ENCODE measurements at places on chromosomes 16 and 17.

DNA sequence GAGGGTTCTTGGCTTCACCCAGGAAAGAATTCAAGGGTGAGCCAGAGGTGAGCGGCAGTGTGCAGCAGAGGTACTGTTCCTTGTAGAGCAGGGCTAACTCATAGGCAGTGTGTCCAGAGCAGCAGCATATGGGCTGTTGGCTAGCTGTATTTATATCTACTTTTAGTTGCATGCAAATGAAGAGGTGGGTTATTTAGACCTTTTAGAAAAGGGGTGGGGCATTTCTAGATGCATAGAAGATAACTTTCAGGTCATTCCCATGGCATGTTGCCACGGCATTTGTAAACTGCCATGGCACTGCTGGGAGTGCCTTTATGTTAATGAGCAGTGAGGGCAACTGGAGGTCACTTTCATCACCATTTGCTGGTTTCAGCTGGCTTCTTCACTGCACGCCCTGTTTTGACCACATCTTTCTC lies 141.0 kb downstream of the STX8 start:
- DNase-seq = no peak

GRCh38 chr16:75089486-75090202 lies 26.9 kb downstream of the LDHD start:
- DNase-seq = no peak

DNA sequence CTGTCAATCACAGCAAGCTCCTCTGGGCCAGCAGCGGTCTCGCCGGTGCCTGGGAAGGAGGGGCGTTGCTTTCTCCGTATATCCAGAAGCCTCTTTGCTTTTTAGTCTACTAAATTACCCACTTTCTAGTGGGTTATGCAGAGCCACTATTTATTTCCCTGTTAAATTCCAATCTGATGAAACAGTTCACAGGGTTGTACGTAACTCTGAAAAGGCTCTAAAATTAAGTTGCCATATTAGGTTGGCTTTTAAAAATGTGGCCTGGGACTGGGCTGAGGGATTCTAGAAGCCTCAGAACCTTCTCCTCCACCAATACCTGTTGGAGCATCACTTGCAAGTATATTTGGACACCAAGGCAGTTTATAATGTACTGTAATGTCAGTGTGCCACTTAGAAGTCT lies 27.2 kb downstream of the MARCHF10 start:
- no peak for DNase-seq

- no peak for DNase-seq
Measured at GRCh38 chr16:89033304-89033703, 56.3 kb upstream of the CBFA2T3 start.

- no peak for DNase-seq
Measured at GRCh38 chr16:10828851-10829366, 10.3 kb upstream of the TVP23A start.

DNA sequence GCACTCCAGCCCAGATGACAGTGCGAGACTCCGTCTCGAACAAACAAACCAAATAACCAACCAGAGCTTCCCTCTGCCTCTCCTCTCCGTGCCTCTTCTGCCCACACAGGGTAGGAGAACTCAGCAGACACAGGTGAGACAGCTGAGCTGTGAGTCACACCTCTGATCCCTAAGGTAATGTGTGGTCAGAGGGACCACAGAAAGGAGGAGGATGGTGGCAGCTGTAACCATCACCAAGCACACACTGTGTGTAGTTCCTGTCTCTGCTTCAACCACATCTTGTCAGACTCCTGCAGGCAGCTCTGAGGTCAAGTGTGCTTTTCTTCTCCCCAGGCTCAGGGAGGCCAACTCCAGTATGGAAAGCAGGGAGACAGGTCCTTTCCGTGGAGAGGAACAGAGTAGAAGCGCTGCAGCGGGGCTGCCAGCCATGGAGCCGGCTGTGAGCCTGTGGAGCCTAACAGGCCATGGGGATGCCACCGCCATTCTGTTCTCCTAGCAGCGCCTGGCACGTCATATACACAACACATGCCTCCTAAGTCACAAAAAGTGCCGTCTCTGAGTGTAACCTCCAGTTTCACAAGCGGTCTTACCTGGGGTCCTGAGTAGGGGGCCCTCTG lies 7.1 kb downstream of the NUDT16L1 start:
- DNase-seq = no peak

DNA sequence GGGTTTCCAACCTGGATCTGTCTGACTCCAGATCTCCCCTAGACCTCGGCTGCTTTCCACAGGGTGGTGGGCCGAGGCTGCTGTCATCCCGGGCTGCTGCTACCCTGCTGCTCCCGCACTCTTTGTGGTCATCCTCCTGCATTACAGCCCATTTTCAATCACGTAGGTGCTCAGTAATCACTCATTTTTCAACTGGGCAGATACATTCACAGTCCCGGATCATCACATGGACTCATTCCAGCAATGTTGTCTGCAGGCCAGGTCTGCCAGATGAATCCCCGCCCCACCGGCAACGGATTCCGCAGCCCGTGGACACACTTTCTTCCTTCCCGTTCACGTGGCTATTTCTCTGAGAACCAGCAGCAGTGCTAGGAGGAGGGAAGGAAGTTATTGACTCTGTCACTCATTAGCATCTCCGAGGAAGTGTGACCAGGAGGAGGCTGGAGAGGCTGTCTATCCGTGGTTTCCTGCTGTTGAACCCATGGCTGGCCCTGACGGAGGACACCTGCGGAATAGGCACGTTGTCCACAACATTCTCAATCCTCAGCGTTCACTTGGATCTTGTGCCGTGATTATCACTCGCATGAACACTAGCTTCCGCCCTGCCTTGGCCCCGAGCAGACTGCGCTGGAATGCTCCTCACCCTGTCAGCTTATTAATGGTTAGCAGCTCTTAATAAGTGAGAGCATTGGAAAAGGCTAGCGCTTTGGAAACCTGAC lies 14.7 kb upstream of the ZCCHC14 start:
- DNase-seq = no peak

- DNase-seq = no peak
Measured at GRCh38 chr16:87618216-87618615, 15.9 kb downstream of the JPH3 start.

DNA sequence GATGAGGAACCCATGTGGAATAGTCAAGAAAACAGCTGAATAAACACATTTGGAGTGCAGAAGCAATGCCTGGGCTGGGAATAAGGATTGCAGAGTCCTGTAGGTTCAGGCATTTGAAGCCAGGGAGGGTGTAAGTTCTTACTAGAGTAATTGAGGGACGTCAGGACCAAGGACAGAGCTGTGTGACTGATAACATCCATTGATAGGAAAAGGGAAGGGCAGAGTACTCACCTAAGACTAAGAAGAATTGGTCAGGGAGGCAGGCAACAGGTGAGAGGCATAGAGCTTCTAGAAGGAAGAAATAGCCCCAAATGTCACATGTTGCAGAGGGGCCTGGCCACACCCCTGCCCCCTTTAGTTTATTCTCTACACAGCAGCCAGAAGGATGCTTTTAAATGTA lies 79.8 kb upstream of the TMEM132E start:
- no peak for DNase-seq

GRCh38 chr16:14358697-14359305 lies 271.3 kb downstream of the PARN start:
- DNase-seq = no peak

DNA sequence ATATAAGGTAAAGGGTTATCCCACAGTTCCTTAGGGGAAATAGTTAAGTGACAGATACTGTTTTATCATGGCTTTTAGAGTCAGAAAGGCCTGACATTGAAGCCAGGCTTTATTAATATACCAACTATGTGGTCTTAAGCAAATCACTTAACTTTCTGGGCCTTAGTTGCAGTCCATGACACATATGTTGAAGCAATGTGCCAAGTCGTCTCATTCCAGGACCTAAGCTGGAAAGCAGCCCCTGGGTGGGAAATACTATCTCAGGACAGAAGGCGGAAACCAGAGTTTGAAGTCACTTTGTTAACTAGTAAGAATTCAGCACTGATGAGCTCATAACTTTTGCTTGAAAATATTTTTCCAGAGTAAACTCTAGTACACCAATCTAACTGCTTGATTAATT lies 80.0 kb downstream of the USP32 start:
- no peak for DNase-seq

DNA sequence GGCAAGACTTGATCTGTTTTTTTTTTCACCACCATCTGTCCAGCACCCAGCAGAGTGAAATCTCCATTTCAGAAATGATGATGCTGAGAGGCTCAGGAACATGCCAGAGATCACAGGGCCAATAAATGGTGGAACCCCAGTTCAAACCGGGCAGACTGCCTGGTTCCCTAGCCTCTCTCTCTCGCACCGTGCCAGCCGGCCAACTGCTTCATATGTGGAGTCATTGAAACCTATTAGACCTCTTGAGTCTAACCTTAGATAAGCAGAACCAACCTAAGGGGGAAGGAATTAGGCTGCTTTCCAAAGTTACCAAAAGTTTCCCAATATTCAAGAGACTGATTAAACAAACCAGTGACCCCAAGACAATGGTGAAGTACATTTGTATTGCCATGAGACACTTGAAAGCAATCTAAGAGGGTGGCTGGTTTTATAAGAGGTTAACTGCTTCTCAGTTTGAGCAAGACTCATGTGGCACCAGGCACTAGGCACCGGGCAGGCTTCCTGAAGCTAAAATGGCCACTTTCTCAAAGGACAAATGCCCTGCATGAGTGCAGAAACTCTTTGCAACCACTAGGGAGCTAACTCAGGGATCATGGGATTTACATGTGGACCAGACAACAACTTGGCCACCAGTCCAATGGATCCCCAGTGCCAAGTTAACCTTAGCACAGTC lies 18.4 kb downstream of the TOX3 start:
- no peak for DNase-seq

GRCh38 chr17:4722678-4723240 lies 8.5 kb upstream of the MED11 start:
- DNase-seq = no peak

DNA sequence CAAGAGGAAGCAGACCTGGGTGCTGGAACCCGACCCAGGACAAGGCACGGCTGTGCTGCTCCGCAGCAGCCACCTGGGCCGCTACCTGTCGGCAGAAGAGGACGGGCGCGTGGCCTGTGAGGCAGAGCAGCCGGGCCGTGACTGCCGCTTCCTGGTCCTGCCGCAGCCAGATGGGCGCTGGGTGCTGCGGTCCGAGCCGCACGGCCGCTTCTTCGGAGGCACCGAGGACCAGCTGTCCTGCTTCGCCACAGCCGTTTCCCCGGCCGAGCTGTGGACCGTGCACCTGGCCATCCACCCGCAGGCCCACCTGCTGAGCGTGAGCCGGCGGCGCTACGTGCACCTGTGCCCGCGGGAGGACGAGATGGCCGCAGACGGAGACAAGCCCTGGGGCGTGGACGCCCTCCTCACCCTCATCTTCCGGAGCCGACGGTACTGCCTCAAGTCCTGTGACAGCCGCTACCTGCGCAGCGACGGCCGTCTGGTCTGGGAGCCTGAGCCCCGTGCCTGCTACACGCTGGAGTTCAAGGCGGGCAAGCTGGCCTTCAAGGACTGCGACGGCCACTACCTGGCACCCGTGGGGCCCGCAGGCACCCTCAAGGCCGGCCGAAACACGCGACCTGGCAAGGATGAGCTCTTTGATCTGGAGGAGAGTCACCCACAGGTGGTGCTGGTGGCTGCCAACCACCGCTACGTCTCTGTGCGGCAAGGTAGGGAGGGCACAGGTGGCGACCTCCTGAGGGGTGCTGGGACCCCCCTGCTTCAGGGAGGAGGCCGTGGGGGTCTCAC lies 667 bp downstream of the FSCN2 start:
- no peak for DNase-seq

DNA sequence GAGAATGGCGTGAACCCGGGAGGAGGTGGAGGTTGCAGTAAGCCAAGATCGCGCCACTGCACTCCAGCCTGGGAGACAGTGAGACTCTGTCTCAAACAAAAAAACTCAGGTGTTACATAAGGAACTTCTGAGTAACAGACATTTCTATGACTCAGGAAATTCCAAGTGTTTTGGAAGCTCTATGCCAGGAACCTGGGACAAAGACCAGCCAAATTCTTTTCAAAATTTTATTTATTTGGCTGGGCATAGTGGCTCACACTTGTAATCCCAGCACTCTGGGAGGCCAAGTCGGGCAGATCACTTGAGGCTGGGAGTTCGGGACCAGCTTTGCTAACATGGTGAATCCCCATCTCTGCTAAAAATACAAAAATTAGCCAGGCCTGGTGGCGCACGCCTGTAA lies 5.2 kb upstream of the SH2B1 start:
- no peak for DNase-seq

GRCh38 chr16:48538746-48539484 lies 71.1 kb downstream of the N4BP1 start:
- no peak for DNase-seq

- DNase-seq = no peak
Measured at GRCh38 chr16:4911970-4912386, 25.0 kb downstream of the PPL start.

DNA sequence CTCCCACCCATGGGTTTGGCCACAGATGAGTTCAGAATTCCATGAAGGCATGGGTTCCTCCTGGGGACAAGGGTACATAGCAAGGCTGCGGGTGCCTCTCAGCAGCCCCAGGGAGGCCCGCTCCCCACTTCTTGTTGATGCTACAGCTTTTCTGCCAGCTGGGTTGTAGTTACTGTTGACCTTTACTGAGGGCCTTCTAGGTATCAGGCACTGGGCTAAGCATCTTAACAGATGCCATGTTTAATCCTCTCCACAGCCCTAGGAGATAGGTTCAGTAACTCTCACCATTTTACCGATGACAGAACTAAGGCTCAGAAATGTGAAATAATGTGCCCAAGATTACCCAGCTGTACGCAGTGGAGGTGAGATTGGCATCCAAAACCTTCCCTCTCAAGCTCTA lies 54.3 kb upstream of the DLX4 start:
- no peak for DNase-seq

DNA sequence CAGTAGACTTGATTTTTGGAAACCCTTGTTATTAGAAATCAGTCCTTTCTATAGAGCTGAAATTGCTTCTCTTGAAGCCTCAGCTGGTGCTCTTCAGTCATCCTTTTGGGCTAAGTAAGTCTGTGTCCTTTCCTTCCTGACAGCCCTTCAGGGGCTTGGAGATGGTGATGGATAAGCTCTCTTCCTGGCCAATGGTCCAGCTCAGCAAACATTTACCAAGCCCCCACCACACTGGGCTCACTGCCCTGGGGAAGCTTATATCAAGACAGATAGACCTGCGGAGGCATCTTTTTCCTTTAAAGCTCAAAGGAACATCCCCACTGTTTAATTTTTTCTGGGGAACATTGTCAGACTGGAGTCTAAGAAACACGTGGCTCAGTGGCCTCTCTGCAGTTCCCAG lies 139.6 kb downstream of the HAPSTR1 start:
- DNase-seq = no peak

DNA sequence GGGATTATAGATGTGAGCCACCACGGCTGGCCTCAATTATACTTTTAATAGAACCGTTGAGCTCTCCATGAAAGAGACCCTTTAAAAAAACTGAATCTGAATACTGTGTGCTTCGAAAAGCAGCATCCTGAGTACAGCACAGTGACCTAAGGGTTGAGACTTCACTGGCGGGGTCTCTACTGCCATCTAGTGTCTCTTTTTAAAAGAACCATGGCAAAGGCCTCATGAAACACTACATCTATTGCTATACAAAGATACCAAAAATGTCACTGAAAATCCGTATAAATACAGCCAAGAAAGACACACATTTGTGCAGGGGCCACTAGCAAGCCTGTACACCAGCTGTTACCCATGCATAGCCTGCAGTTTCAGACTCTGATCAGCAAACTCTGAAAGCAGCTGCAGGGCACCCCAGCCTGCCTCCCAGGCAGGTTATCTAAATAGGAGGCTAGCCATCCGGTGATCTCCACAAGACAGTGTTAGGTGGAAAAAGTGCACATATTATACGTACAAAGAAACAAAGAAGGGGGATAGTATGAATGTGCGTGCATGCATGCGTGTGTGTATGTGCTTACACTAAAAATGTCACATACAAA lies 35.3 kb downstream of the NPLOC4 start:
- no peak for DNase-seq

- DNase-seq = no peak
Measured at GRCh38 chr16:67145746-67146145, 5.1 kb downstream of the B3GNT9 start.

GRCh38 chr17:40097931-40098845 lies 2.2 kb downstream of the NR1D1 start:
- DNase-seq = no peak
